ENCODE measurements at places on chromosomes 4 and X.

DNA sequence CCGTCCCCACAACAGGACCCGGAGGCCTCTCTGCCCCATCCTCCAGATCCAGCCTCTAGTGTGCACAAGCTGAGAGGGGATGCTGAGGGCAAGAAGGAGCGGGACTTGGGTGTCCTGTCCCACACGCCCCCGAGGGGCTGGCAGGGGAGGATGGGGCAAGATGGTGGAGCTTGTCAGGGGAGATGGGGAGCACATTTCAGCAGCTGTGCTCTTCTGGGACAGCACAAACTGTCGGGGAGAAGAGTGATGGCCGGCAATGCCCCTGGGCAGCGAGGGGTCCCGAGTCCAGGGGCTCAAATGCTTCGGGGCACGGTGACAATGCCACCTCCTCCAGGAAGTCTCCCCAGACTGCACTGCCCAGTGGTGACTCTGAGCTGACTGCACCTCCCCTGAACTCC lies 134.5 kb downstream of the FAM53A start:
- no peak for DNase-seq

GRCh38 chr4:130080872-130081451 lies 985.0 kb downstream of the C4orf33 start:
- DNase-seq = peak; percentile 30

- DNase-seq = no peak
These were observed 253.5 kb downstream of the ARHGAP24 start for GRCh38 chr4:85728464-85728863.

DNA sequence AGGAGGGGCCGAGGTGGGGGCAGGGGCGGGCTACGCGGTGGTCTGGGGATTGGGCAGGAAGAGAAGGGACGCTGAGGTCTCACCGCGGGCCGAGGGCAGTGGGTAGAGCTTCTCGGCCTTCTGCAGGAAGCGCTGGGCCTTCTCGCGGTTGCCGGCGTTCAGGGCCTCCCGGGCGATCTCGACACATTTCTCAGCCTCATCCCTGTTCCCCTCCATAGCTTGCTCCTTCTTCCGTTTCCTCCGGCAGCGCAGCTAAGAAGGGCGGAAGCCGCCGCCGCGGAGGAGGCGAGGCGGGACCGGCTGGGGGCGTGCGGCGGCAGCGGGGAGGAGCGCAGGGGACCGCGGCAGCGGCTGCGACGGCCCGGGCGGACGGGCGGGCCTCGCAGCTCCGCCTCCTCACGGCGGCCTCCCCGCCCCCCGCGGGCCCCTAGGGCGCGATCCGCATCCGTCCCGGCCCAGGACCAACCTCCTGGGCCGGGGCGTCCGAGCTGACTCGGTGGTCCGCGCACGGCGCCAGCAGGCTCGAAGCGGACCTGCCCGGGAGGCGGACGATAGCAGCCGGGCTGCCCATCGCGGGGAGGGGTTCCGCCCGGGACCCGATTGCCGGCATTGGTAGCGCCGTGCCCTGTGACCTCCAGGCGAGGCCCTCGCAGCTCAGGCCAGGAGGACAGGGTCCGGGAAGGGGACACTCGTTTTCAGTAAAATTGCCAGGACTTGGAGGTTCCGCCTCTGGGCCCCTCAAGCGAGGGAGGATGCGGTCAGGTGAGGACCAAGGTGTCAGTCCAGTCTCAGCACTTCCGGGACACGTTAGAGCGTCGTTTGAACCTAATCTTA lies at the start of gene DNAJB14:
Gene DNAJB14, minus strand, starts transcription at position 263 of the 834 bp plus-strand sequence. Its CDS starts 47 bp downstream, at position 216.
- peak; percentile 80 for DNase-seq

DNA sequence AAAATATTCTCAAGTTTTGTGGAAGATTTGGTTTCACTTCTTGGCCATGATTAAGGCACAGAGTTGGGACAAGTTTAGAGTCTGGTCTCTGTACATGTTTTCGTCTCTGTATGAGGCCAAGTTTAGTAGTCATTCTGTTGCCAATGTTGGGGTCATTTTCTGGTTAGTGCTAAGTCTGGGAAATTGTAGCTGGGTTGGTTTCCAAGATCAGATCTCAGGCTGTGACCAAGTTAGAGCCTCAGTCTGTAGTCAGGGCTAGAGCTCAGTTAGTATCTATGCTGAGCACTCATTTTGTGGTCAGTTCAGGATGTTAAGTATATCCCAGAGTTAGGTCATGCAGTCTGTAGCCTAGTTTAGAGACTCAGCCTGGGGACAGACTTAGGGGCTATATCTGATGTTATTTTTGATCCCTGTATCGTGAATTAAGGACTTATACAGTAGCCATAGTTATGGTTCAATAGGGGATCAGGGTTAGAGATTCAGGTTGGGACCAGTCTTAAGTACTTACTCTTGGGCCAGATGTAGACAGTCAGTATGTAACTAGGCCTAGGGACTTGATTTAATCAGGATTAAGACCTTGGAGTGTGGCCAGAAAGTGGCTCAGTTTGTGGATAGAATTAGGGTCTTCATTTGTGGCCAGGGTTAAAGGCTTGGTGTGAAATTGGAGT lies 6.6 kb upstream of the ENOX2 start:
- no peak for DNase-seq

DNA sequence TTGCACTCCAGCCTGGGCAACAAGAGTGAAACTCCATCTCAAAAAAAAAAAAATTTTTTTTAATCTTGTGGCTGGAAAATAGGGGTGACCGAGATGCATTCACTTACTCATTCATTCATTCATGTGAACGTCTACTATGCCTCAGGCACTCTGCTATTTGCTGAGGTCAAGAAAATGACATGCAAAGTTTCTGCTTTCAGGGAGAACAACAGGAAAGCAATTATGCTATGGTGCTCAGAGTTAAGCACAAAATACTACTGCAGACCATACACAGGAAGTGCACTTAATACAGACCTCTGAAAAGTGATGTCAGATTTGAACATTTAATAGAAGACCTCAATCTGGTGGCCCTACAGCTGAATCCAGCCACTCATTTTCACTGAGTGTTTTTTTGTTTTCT lies 59.6 kb upstream of the DUSP21 start:
- peak; percentile 60 for DNase-seq

DNA sequence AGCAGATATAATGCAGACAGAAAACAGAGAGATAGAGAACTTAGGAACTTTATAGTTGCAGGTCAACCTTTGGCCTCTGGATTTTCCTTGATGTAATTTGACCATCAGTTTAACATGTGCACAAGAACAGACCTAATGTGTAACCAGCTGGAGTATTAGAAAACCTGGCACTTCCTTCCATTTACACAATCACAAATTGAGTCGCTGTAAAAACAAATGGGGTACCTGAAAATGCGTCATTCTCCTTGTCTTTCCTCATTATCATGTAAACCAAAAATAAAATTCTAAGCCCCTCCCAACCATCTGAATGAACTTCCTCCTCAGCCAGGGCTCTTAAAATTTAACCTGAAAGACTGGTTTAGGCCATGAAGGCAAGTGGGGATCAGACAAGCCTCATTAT lies 358.4 kb upstream of the MAGEB16 start:
- DNase-seq = no peak

DNA sequence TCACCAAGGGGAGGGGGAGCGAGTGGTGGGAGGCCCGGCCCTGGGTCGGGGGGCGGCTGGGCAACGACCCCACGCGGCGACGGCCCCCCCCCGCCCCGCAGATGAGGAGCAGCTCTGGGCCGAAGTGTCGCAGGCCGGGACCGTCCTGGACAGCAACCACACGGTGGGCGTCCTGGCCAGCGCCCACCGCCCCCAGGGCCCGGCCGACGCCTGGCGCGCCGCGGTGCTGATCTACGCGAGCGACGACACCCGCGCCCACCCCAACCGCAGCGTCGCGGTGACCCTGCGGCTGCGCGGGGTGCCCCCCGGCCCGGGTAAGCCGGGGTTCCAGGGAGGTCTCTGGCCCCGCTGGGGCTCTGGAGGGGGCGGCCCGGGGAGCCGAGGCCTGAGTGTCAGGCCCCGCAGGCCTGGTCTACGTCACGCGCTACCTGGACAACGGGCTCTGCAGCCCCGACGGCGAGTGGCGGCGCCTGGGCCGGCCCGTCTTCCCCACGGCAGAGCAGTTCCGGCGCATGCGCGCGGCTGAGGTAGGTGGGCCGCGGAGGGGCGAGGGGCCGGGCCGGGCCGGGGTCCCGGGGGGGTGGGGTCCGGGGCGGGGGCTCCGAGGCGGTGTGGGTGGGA lies 8.7 kb upstream of the FGFRL1 start:
- DNase-seq = no peak

DNA sequence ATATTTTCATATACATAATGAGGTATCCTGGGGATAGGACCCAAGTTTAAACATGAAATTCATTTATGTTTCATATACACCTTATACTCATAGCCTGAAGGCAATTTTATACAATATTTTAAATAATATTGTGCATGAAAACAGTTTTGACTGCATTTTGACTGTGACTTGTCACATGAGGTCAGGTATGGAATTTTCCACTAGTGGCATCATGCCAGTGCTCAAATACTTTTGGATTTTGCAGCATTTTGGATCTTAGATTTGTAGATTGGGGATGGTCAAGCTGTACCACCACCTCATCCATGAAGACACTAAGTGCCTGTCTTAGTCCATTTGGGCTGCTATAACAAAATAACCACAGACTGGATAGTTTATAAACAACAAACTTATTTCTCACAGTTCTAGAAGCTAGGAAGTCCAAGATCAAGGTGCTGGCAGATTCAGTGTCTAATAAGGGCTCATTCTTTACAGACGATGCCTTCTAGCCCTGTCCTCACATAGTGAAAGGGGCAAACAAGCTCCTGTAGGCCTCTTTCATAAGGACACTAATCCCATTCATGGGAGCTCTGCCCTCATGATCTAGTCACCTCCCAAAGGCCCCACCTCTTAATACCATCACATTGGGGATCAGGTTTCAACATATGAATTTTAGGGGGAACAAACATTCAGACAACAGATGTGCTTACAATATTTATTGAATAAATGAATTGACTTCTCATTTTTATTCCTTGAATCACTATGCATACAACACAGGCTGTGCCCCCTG lies 9.4 kb downstream of the NUDT6 start:
- DNase-seq = no peak

DNA sequence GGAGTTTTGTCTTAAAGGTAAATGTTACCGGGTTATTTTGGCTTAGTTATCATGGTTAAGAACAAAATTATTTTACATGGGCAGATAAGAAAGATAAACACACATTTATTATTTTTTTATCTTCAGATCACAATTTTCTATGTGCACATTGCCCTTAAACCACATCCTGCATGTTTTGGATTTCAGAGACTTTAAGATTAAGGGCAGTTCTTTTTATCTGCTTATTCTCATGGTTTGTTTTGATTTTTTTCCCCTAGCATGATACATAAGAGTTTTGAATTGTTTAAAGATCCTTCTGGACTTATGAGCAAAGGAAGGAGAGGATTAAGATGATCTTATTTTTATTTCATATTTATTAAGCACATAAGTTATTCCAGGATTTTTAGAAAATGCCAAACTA lies 190.1 kb upstream of the BMP3 start:
- DNase-seq = no peak

DNA sequence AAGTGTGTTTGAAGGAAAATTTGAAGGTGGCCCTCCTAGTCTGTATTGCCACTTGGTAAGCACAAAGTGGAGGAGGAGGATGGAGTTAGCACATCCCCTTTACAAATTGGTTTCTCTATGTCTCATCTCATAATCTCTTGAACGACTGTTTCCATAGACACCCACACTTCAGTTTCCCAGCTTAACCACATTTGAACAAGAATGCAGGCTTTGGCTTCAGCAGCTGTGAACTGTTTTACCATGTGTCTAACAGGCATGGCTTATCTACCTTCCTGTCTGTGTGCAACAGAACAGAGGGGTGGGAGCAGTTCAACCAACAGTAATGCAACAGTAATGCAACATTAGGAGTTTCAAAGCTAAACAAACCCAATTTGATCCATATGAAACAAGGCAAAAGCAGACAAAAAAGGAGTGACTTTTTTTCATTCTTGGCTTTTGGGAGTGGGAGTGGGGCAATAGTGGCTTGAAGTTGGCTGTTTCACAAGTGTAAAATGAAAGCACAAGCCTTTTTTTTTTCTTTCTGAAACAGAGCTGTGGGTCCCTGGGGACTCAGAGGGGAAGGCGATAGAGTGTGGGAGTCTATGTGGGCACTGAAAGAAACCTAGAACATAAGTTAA lies 108.0 kb downstream of the ITM2A start:
- no peak for DNase-seq

DNA sequence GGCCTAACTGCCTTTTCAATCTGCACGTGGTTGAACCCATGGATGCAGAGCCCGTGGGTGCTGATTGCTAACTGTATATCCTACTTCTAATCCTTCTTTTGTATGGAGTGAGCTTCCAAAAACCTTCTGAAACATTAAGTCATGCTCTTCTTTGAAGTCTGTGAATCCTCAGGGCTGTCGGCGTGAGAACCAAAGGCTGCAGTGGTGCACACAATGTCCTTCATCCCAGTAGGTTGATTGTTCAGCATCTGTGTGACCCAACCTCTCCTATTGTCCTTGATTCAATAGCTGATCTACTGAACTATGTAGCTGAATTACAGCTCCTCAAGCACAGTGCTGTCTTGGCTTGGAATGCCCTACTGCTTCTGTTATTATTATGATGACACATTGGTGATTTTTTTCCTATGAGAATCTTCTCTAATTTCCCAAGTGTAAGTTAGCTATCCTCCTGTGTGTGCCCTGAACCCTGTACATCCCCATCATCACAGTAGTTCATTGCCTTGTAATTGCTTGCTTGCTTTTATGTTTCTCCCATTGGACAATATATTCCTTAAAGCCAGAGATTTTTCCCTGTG lies 294.6 kb downstream of the TRIML1 start:
- DNase-seq = no peak

DNA sequence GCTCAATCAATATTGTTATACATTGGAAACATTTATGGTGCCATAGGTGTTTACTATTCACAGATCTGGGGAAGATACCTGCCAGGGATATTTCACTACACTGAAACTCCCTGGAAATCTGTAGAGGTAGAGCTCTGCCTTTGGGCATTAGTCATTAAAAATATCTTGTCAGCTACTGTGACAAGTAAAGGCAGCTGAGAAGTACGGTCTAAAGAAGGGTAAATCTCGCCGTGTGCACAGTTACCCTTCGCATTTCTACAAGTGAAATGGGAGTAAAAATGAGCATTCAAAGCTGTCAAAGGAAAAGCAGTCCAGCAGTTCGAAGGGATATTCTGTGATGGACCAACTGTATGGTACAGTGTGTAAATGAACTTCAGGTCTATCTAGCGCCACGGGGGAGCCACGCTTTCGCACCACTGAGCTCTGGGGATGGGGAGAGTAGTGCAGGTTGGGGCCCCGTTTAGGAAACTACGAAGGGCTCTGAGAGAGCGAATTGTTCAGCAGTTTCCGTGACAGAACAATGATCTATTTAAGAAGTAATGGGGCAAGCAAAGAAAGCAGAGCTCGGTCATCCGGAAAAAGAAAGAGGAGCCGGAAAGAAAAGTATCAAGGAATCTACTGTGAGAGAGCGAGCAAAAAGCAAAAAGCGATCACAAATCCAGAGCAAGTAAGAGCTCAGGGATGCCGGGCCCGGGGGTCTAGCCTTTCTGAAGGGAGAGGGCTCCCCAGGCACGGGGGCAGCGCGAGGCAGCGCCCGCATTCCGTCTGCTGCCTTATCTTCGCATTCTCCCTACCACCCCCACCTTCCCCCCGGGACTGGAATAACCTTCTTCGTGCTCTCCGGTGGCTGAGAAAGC lies 646 bp downstream of the TIGD4 start:
- peak; percentile 43 for DNase-seq
